GM12878 (cell line): ENCODE measurements at places on chromosomes 7 and 10. TPM values are rescaled to one million over a fixed set of nuclear protein-coding genes. Genes with fewer than 3 reads are reported as not detected.

Gene MICALL2
- total RNA-seq = 0.72 and 1.7 TPM in 2 replicates

Gene PTER
- total RNA-seq = 19.9 and 20.3 TPM in 2 replicates

Gene ICA1
- total RNA-seq = 2.9 and 3.0 TPM in 2 replicates

Gene SORBS1
- 0.51 and 0.56 TPM in 2 replicates for total RNA-seq

Gene ACSM6
- not detected in 2 replicates for total RNA-seq

Gene LBX1
- not detected in 2 replicates for total RNA-seq

Gene ABCB1
- total RNA-seq = 2.5 and 2.6 TPM in 2 replicates

Gene ALKBH4
- total RNA-seq = 11.9 and 14.8 TPM in 2 replicates

Gene PIK3CG
- 7.1 and 8.0 TPM in 2 replicates for total RNA-seq
